SK-MEL-5 (cell line): ENCODE measurements at places on chromosomes 16 and 17. TPM values are rescaled to one million over a fixed set of nuclear protein-coding genes. Genes with fewer than 3 reads are reported as not detected.

Gene PLA2G10
- total RNA-seq = not detected in 2 replicates

Gene CDC6
- total RNA-seq = 54.7 TPM in 2 replicates

DNA sequence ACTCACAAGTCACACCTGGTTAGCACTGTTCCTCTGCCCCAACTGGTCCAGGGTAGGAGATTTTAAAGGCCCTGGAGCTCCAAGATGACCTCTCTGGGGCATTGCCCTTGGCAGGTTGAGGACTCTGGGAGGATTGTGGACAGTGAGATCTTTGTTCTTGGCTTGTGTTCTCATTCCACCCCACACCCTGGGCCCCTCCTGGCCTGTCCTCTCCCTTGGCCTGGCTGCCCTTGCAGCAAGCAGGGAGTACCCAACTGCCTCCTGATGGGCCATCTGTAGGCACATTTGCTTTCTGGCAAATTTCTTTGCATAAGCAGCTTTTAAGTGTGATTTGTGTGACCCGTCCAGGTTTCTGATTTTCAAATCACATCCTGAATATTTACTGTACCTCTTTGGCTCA is 239.6 kb downstream of the UTP18 start:
- DNase-seq = peak; percentile 19

- no peak for DNase-seq
These were observed 4.1 kb upstream of the TNFRSF13B start for GRCh38 chr17:16975744-16976625.

DNA sequence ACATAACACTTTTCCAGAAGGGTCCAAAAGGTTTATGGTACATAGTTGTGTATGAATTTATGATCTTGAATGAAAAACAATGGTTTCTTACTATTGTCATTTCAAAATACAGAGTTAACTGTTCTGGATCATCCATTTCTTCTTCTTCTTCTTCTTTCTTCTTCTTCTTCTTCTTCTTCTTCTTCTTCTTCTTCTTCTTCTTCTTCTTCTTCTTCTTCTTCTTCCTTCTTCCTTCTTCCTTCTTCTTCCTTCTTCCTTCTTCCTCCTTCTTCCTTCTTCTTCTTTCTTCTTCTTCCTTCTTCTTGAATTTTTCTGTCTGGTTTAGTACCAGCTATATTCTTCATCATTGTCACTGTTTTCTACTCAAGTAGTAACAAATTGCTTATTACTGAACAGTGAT is 47.8 kb downstream of the TNRC6C start:
- no peak for DNase-seq

- DNase-seq = no peak
These were observed 3.0 kb upstream of the PRSS22 start for GRCh38 chr16:2860826-2861567.
